ENCODE measurements at places on chromosomes 2 and 18.

GRCh38 chr2:187586011-187586641, 31.9 kb upstream of the TFPI start:
- no peak for DNase-seq

- DNase-seq: no peak
Observed at GRCh38 chr2:18422432-18423165, 137.9 kb downstream of the RDH14 start.

DNA sequence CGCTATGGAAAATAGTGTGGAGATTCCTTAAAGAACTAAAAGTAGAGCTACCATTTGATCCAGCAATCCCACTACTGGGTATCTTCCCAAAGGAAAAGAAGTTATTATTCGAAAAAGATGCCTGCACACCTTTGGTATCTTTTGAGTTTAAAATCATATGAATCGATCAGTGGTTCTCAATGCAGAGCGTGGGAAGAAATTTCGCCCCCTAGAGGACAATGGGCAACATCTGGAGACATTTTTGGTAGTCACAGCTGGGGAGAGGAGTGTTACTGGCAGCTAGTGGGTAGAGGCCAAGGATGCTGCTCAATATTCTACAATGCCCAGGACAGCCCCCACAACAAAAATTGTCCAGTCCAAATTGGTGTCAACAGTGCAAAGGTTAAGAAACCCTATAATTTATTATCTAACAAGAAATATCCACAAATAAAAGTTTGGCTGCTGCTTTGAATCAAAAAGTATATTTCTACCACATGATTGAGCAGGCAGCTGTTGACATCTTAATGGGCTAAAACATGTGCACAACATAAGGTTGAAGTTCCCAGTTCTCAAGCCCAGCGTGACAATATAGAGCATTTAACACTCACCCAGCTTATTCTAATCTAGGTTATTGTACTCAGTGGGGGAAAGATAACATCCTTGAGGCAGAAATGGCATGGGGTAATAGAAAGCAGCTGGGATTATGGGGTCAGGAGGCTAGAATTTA, 425.7 kb downstream of the LRATD1 start:
- DNase-seq: no peak

GRCh38 chr2:38740851-38741731, 10.1 kb downstream of the SRSF7 start:
- DNase-seq: no peak

DNA sequence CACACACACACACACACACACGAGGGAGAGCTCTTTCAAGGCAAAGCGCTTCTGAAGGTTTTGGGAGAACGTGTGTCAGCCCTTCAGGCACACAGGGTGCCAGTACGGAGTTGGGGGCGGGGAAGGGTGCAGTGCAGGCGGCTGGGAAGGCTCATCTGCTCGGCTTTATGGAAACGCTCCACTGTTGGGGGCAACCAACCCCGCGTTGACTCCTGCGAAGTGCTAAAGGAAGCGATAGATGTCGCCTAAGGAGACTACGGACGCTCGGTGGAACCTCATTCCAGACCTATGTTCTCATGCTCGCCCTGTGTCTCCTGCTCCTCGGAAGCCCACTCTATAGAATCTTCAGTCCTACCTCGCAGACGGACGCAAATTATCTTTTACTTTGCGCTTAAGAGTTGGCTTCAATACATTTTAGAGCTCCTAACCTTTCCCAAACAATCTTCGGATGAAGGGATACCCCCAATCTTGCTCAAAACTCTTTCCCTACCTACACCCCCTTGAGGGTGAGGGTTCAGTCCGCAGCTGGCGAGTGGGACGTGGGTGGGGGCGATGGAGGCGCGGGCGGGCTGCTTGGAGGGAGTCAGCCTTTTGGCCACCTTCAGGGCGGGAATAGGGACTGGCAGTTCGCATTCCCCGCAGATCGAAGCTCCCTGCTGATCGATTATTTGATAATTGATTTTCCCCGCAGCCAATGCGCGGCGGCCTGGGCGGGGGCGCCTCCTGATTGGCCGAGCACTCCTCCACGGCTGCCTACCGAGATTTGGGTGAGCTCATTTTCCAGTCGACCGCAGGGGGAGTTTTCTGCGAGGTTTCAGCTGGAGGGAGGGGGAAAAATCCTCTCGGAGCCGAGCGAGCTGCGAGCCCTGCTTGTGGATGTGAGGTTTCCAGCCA, 1.9 kb upstream of the MEIS1 start:
- no peak for DNase-seq
